ENCODE measurements at places on chromosomes 4 and X.
A peak's percentile ranks its signal among the peaks of the same experiment; 100 is the strongest.

DNA sequence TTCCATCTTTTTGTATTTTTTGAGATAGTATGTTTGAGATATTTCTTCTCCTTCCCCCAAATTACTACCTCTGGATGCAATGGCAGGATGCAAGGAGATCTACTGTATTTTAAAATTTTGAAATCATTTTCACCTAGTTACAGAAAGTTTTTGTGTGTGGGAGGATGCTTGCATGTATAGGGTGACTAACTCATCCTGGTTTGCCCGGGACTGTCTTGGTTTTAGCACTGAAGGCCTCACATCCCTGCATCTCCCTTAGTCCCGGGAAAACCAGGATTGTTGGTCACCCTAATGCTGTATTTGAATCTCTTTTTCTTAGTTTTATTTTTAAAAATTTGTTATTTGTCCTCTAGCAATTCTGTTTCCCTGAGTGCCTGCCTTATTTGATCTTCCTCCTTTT lies 12.1 kb downstream of the SUPT20HL2 start:
- no peak for DNase-seq

GRCh38 chrX:1386338-1387127 lies 5.4 kb downstream of the SLC25A6 start:
- DNase-seq: no peak

GRCh38 chrX:77640702-77641101 lies 145.3 kb downstream of the ATRX start:
- DNase-seq: no peak

DNA sequence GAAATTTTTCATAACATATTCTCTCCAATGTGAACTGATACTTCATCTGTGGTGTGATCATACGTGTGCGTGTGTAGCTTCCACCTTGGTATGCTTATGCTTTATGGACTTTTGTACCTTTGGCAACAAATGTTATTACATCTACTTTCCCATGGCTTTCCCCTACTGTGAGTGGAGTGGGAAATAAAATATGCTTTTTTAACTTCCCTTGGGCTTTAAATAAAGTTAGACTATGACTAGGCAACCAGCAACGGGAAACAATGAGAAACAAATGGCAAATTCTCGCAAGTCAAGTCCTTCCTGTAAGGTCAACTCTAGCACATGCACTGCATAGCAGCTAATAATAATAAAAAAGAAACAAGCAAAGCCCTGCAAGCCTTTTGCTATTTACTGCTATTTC lies 205.0 kb upstream of the PDE5A start:
- no peak for DNase-seq

DNA sequence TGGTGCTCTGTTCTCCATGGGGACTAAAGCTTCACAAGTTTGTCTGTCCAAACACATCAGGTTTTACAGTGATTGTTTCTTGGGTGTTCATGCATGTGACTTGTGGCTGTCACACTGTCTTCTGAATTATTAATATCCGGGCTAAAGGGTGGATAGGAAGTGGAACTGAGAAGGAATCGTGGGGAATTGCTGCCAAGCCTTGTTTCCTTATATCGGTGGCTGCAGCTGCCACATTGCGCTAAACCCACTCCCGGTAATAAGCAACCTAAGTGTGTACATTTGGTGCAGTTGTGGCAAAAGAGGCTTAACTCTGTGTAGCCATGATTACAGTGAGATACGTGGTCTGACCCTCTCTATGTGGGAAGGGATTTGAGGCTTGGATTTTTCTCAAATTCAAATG lies 30.7 kb downstream of the SEPTIN11 start:
- no peak for DNase-seq

- DNase-seq: no peak
These were observed 313.4 kb downstream of the TENM3 start for GRCh38 chr4:182556580-182556979.

DNA sequence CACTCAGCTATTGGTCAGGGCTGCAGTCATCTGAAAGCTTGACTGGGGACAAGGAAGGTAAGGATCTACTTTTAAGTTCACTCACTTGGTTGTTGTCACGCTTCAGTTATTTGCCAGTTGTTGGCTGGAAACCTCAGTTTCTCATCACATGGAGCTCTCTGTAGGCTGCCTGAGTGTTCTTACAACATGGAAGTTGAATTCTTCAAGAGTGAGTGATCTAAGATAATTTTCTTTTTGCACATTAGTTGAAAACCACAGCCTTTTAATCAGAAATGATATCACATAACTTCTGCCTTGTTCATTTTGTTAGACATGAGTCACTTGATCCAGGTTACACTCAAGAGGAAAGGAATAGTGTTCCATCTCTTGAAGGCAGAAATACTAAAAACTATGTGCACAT lies 552.7 kb downstream of the RAPGEF2 start:
- no peak for DNase-seq

- DNase-seq: peak; percentile 55
These were observed 1.4 kb downstream of the FGF2 start for GRCh38 chr4:122827879-122828601.

DNA sequence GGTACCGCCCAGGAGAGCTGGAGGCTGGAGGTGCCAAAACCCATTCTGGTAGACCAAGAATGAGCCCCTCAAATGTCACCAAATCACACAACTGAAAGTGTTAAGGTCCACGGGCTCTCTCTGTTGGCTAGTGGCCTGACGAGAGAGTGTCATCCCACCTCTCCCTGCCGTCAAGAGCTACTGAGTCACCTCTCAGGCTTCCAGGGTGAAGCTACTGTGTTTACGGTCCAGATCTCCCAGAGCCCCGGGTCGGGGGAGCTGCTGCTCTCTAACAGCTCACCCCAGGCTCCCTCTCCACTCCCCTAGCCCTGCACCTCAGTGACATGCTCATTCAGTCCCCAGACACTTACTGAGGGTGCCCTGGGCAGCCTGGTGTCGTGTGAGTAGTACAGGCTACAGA lies 59.2 kb downstream of the ADGRG2 start:
- peak; percentile 20 for DNase-seq

- DNase-seq: peak; percentile 94
These were observed 48.0 kb upstream of the HDAC8 start for GRCh38 chrX:72620550-72621145.

DNA sequence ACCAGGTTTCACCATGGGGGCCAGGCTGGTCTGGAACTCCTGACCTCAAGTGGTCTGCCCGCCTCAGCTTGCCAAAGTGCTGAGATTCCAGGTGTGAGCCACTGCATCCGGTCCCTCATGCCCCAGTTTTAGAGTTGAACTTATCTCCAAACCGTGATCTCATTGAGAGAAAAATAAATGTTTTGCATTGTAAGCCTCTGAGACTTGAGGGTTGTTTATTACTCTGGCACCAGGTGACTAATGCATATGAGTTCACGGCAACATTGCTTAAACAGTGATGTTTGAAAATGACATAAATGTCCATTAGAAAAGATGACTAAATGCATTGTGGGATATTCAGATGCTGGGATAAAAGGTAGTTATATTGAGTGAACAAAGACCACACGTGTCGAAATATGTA lies 22.9 kb upstream of the FAT1 start:
- DNase-seq: no peak

- DNase-seq: no peak
These were observed 388.0 kb downstream of the SPRY1 start for GRCh38 chr4:123784626-123785025.

DNA sequence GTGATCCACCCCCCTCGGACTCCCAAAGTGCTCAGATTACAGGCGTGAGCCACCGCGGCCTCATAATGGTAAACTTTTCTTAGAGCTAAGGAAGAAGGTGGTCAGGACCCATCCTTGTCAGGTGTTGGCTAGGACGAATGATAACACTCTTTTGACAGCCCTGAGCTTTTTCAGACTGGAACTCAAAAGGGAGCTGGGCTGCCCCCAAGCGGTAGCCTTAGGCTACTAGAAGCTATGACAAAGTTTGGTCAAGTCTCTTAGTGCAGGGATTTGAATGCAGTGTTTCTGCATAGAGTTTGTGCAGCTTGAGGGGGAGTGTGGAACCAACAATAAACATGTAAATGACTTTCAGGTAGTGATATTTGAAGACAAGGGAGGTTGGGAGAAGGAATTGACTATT lies 11.8 kb upstream of the HSD17B10 start:
- DNase-seq: peak; percentile 28

DNA sequence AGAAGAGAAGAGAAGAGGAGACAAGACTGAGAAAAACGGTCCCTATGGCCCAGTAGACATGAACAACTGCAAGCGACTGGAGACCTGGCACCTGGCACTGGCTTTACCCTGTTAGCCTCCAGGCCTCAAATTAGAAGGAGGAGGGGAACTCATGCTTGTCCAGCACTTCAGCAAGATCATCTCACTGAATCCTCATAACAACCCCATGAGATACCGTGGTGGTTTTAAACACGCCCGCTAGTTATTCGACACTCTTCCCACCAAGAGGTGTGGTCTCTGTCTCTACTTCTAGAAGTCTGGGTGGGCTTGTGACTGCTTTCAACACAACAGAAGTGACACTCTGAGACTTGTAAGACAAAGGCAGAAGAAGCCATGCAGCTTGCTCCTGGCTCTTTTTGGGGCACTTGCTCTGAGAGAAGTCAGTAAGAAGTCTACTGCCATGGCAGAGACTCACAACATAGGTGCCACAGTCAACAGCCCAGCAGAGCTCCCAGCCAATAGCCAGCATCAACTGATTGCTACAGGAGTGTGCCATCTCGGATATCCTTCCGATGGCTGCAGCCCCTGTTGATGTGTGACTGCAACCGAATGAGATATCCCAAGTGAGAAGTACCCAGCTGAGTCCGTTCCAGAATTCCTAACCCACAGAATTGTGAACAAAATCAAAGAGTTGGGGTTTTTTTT lies 34.0 kb upstream of the BCOR start:
- DNase-seq: no peak

GRCh38 chr4:39699687-39700409 lies 1.9 kb downstream of the UBE2K start:
- DNase-seq: no peak

GRCh38 chr4:72319601-72320021 lies 249.4 kb downstream of the ADAMTS3 start:
- no peak for DNase-seq

DNA sequence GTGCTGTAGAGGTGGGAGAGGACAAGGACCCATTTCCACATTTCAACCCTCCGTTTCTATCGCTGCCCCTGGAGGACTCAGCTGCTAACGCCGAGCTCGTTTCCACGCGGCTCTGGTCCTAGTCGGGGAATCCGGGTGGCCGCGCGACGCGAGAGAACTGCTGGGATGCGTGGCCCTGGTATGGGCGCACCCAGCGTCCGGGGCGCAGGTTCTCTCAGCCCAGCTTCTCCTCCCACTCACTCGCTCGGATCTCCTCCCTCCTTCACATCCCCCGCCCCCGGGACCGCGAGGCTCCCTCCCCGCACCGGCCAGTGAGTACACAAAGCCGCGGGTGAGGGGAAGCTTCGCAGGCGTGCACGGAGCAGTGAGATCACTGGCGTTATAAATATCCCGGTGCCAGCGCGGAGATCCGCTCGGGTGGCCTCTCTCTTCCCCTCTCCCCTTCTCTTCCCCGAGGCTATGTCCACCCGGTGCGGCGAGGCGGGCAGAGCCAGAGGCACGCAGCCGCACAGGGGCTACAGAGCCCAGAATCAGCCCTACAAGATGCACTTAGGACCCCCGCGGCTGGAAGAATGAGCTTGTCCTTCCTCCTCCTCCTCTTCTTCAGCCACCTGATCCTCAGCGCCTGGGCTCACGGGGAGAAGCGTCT lies at the start of gene FGF5:
TSS of gene FGF5 (plus strand) at position 412 of the 649 bp plus-strand sequence. CDS start at position 573, 161 bp downstream.
- no peak for DNase-seq

GRCh38 chr4:99033956-99034355 lies 38.4 kb downstream of the METAP1 start:
- no peak for DNase-seq

DNA sequence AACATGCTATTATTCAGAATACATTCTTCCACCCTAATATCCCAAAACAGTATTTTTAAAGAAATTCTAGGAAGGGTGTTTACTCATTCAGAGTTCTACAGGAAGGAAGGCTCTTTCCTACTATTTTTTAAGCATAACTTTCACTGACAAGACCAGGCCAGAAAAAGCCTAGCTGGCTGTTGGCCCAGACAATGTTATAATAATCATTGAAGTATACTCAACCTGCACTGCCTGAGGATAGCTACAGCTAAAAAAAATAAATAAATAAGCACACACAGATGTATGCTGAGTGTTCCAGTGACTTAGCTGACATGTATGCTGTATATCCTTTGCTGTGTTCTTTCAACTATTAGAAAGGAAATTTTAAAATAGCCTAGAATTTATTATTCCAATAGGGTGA lies 145.8 kb upstream of the SPRY1 start:
- no peak for DNase-seq

DNA sequence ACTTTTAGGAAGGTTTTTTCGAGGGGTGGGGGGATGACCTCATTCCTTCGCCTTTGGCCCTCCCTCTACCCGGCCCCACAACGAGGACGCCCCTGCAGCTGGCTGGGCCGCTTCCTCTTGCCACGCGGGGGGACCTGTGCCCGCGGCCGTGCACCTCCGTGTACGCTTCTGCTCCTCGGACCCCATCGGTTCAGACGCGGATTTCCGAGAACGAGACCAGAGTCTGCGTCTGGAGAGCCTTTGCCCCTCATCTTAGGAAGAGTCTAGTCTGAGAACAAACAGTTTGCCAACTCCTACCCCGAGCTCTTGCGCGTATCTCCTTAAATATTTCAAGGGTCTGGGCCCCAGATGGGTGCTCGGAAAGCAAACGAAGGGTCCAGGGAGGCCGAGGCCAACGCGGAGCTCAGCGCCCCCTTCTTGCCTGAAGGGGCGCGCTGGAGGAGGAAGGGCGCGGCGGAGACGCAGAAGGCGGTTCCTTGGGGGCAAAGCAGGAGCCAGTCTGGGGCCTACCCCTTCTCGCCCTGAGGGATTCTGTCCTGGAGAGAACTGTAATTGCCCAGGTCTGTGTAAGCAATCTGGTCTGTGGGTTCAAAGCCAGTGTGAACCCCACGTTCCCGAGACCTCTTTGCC lies 3.9 kb upstream of the SFRP2 start:
- no peak for DNase-seq

DNA sequence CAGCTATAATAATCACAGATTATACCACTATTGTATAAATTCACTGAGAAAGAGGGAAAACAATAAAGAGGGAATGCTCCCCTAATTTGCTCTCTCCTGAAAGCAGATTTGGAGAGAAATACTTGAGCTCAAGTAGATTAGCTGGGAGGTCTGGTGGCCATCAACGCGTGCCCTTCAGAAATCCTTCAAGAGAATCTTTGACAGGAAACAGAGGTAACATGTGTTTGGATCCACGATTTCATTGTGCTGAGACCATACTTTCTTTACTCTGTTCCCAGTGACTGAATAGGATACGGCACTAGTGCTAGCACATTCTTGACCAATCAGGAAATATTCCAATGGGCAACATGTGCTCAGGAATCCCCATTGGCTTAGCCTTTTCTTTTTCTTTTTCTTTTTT lies 1395.3 kb downstream of the RAPGEF2 start:
- no peak for DNase-seq

All from A549 (cell line).